ENCODE measurements at places on chromosomes 2 and 18.

GRCh38 chr2:85753525-85754312 lies at the start of gene ATOH8:
Gene ATOH8 (plus strand): TSS chr2:85753991. CDS start chr2:85754190, 199 bp downstream.
- ATAC-seq, result no peak

DNA sequence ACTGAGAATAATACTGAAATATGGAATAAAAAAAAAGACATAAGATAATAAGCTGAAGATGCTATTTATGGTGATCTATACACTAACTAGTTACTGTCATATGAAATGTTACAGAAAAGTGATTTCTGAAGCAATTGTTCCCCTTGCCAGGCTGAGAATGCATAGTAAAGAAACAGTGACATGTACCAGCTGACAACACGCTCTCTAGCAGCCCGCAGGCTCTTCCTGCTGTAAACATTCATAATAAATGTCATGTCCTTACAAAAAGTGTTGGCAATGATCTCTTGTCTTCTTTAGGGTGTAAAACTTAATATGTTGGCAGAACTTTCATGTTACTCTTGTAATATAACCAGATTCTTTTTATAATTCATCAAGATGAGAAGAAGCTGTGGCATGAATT lies 1171.3 kb downstream of the DSC3 start:
- no peak for ATAC-seq

DNA sequence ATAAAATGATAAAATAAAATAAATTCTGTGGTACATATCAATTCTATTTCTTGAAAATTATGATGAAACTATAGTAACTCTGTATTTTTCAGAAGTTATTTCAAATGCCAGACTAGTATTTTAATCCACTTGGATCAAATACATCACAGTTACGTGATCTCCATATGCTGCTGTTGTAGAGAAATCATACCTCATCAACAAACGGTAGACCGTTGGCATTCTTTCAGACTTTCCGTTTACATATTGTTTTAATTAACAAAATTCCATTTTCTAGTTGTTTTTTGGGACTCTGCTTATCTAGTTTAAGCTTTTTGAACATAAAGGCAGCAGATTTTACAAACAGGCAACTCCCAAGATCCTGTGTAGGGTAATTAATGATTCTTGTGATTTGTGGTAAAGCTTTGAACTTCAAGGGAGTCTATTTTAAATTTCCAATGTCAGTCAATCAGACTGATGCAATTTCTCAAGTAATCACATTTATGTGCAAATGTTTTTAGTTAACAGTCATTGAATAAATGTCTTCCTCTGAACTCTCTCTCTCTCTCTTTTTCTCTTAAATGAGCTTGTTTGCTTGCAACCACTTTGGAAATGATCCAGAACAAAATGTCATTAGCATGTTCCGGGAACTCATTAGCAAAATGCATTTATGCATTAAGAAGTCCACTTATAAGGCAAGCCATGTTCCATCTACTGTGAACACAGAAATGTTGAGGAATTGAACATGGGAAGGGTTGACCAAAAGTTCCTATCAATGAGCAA lies 31.8 kb downstream of the NYAP2 start:
- no peak for ATAC-seq

- ATAC-seq, result peak; percentile 46
Measured at GRCh38 chr2:38296197-38296780, 80.8 kb downstream of the ATL2 start.

DNA sequence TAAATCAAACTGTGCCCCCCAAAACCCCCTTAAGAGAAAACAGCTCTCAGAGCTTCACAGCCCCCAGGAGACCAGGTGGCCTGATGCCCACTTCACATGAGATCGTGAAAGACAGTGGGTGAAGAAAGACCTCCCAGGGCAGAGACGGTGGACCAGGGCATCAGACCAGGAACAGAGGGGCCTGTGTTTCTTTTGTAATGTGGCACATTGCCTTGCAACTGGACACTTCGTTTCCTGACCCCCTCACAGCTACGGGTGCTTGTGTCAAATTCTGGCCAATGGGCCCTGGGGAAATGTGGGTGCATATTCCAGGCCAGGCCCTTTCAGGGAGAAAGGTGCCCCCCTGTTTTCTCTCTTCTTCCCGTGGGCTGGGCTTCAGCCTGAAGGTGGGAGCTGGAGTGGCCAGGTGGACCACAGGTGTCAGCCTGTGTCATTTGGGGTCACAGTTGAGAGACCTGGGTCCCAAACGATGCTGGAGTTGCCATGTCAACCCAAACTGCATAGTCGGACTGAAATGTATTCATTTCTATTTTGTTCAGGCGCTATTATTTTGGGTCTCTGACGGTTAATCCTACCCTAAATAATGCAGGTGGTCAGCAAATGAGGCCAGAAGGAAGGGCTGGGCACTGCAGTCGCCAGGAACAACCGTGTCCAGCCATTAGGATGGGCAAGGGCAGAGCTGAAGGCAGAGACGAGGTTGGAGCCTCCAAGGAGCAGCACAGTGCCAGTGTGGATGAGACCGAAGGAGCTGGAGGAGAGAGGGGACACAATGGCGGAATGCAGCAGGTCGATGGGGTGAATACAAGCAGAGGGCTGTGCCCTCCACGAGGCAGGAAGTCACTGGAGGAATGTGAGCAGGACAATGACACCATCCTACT lies 338.2 kb downstream of the EIPR1 start:
- no peak for ATAC-seq

GRCh38 chr2:147524912-147525311 lies 319.9 kb upstream of the ACVR2A start:
- peak; percentile 13 for ATAC-seq

DNA sequence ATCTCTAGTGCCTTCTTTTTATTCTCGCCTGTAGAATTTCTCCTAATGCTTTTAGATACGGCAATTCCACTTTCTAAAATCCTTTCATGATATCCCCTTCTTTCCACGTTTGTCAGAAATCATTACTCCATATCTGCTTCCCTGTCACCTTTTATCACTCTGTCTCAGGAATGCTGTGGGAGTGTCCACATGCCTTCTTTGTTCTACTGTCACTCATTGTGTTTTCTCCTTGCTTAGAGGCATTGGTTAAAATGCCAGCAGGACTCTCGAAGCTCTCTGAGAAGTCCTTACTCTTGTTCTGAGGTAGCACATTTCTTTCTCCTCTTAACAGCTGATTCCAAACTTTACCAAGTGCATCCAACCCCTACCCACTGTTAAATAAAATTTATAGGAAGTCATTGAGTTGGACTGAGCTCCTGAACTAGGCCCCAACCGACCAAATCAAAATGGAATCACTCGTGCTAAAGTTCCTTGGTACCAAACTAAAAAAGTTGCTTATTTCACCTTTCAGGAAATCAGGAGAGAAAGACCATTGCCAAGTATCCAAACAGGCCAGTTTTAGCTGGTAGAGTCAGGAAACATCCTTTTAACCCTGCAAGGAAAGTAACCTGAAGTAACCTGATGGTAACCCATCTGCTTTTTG lies 10.6 kb upstream of the GALNT5 start:
- ATAC-seq, result no peak

DNA sequence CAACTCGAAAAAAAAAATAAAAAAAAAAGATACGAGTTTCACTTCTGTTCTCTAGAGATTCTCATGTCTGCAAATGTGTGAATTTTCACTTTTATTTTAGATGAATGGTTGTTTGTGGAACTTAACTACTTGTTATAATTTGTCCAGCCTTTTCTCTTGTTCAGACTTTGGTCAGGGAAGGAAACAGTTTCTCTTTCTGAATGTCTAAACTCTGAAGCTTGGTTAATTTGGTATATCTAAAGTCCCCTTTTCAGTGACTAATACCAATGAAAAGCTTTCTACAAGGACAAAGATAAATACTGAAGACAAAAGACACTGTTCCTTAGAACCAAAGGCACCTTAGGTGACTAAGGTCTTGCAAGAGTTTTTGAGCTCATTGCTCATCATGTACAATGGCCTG lies 144.4 kb upstream of the PIEZO2 start:
- no peak for ATAC-seq

DNA sequence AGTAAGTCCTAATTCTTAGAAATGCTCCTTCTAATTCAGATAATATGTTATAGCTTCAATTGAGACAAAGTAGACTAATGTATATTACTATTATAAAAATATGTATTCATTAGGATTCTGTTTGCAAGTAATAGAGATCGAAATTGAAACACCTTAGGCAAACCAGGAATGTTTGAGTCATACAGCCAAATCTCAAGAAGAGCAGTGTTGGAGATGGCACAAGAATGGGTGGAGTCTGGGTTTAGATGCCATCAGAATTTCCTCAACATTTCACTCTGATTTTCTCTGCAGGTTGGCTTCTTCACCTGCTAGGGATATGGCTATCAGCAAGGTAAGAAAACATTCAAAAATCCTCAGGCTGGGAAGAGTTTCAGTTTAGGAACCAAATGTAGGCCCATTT lies 405.4 kb downstream of the CCDC85A start:
- ATAC-seq, result no peak

DNA sequence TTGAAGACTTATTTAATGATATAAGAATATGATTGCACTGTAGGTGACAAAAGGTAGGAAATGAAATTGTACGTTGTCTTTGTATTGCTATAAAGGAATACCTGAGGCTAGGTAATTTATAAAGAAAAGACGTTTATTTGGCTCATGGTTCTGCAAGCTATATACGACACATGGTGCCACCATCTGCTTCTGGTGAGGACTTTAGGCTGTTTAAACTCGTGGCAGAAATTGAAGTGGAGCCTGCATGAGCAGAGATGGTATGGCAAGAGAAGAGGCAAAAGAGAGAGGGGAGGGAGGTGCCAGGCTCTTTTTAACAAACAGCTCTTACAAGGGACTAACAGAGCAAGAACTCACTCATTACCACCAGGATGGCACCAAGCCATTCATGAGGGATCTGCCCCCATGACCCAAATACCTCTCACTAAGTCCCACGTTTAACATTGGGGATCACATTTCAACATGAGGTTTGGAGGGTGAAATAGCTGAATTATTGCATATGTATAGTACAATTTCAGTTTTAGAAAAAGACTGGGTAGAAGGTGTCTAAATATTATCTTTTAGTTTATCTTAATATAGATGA lies 86.8 kb downstream of the GULP1 start:
- no peak for ATAC-seq

- ATAC-seq, result no peak
Measured at GRCh38 chr2:5067816-5068215, 624.4 kb upstream of the SOX11 start.

- no peak for ATAC-seq
Measured at GRCh38 chr2:42922790-42923579, 130.6 kb upstream of the HAAO start.

DNA sequence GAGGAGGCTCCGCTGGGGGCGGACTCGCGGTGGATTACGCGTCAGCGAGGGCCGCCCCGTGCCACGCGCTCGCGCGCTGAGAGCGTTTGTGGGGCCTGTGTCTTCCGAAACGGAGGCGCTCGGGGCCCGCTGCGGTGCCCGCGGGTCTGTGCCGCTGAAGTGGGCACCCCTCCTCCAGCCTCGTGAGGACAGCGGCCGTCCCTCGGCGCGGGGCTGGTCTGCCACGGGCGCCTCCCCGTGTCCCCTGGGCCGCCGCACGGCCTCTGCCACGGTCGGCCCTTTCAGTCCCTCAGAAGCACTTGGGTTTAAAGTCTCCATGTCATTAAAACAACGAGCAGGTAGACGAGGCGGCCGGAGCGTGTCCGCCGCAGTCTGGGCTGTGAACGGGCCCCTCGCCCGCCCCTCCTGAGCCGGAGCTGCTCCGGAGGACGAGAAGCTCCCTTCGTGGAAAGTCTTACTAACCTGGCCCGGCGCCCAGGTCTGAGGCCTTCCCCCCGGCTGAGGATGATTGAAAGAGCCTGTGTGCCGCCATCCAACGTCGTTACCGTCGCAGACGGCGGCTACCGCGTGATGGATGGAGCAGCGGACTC lies 97.6 kb downstream of the NFATC1 start:
- ATAC-seq, result no peak

DNA sequence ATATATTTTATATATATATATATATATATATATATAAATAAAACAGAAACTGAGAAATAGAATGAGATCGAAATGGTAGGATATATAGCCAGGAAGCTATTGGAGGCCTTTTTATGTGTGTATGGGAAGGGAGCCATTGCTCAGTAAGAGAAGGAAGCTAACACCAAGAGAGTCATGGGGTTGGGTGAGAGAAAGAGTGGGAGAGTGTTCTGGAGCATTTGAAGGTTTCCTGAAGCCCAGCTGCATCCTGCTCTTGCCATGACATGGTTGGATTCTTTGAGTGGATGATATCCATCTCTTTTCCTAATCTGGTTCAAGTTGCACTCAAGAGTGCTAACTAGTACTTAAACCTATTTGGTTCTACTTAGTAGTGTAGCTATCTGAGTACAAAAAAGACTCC lies 282.3 kb downstream of the DYSF start:
- ATAC-seq, result no peak

GRCh38 chr2:32496662-32497061 lies 131.2 kb upstream of the TTC27 start:
- no peak for ATAC-seq

- peak; percentile 87 for ATAC-seq
Measured at GRCh38 chr2:203811491-203812221, 55.9 kb upstream of the CTLA4 start.

DNA sequence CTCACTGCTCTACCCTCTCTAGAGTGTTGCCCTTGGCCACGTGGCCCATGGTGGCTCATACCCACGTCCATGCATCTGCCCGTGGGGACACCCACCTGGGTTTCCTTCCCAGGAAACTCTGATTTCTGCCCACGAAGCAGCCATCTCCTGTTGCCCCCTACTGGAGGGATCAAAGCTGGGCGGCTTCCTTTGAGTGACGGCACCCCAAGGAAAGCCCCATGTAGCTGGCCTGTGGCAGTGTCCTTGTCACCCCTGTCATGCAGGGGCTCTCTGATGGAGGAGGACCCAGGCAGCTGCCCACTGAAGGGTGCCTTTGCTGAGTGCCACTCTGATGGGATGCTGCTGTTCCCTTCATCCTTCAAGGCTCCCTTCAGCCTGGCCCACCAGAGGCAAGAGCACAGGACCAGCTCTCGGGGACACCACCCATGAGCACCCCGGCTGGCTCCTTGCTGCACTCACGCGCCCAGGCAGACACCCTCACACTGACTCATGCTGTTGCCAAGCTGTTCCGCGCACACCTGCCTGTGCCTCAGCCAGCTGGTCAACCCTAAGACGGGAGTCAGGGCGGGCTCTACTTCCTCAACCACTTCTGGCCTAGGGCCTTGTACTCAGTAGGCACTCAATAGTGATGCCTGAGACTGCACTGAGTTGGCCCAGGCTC lies 101.1 kb downstream of the CTIF start:
- ATAC-seq, result no peak

GRCh38 chr2:8685697-8686358 lies 4.0 kb downstream of the ID2 start:
- peak; percentile 21 for ATAC-seq

GRCh38 chr18:79107886-79108285 lies 38.7 kb downstream of the ATP9B start:
- ATAC-seq, result no peak

- no peak for ATAC-seq
Measured at GRCh38 chr2:17628349-17629261, 88.1 kb downstream of the VSNL1 start.

- ATAC-seq, result no peak
Measured at GRCh38 chr2:72788756-72789155, 37.1 kb downstream of the EXOC6B start.

- peak; percentile 68 for ATAC-seq
Measured at GRCh38 chr2:216044883-216045486, 31.6 kb upstream of the MREG start.
